ENCODE measurements at places on chromosomes 5 and 9.

DNA sequence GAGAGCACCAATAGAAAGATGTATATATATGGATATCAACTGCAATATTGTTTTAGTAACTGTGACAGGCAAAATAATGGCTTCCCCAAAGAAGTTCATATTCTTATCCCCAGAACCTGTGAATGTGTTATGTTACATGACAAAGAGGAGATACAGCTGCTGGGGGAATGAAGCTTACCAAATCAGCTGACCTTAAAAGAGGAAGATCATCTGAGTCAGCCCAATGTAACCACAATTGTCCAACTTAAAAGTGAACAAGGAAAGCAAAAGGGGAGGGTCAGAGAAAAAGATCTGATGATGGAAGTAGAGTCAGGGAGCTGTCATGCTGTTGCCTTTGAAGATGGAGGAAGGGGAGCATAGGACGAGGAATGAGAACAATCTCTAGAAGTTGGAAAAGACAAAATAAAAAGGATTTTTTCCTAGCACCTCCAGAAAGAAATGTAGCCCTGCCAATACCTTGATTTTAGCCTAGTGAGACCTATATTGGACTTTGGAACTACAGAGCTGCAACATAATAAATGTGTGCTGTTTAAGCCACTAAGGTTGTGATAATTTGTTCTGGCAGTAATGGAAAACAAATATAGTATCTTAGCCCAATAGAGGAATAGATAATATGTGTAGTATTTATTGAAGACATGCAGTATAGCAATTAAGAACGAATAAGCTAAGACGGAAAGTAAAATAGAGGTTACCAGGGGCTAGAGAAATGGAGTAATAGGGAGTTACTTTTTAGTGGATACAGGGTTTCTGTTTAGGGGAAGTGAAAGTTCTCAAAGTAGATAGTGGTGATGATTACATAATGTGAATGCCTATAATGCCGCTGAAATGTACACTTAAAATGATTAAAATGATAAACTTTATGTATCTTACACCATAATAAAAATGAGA lies 115.9 kb downstream of the PIK3R1 start:
- peak; percentile 98 for DNase-seq

DNA sequence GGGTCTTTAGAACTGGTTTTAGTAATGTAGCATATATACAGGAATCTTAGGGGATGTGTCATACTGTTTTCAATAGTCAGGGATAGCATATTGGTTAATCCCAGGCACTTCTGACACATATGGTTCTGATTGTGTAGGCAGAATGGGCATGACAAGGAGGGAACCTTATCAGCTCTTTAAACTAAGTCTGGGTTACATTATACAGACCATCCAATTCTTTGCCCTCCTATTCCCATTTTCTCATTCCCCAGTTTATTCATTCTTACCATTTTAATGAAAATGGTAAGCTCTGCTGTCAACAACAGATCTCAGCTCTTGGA lies 85.1 kb downstream of the NDUFAF2 start:
- DNase-seq, result no peak

GRCh38 chr5:134248256-134248655 lies 22.4 kb upstream of the PPP2CA start:
- peak; percentile 72 for DNase-seq

DNA sequence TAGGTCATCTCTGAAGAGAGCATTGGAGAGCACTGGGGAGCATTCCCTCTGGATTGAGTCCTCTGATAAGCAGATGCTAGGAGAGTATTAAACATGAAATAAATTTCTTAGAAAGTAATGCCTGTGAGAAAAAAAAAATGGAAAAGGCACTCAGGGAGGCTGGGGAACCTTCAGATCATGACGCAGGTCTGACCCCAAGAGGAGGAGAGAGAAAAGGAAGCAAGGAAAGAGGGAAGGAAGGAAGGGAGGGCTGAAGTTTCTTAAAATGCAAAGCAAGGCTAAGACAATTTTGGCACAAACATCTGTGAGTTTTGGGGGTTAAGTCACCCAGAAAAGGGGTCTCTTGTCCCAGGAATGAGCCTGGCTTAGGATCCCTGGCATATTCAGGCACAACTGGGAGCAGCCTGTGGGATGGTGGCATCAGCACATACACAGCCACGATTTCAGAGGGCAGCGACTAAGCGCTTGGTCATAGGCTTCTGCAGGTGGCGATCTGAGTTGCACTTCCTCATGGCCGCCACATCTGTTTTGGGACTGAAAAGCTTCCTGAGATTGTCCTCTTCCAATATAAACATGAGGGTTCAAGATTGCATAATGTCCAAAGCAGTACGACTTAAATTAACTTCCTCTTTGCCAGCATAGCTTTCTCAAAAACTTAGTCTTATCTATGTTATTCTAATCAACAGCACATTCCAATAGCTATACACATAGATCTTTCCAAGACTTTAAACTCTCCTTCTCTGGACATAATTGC lies 692.7 kb downstream of the DNAH5 start:
- peak; percentile 7 for DNase-seq

- DNase-seq, result no peak
Measured at GRCh38 chr5:152089644-152090043, 165.0 kb upstream of the GLRA1 start.

- no peak for DNase-seq
Measured at GRCh38 chr9:125549465-125549871, 157.5 kb downstream of the MAPKAP1 start.

GRCh38 chr9:108184009-108184408 lies 671.8 kb downstream of the ACTL7B start:
- DNase-seq, result no peak

- peak; percentile 50 for DNase-seq
Measured at GRCh38 chr5:146447734-146448380, 724 bp downstream of the TCERG1 start.

DNA sequence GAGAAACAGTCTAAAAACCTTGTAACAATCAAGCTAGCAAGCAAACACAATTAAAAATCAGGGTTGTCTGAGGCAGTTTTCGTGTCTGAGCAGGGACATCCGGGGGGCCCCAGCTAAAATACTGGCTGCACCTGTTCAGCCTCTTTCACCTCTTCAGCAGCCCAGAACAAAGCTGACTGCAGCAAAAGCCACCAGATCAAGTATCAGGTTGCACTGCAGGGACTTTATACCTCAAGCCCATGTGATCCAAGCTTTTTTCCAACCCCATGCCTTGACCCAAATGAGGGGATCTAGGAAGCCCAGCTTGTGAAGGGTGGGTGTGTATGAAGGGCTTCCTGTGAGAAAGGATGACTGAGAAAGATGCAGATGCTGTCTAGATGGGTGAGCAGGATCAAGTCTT lies 133.4 kb downstream of the SEMA6A start:
- no peak for DNase-seq

DNA sequence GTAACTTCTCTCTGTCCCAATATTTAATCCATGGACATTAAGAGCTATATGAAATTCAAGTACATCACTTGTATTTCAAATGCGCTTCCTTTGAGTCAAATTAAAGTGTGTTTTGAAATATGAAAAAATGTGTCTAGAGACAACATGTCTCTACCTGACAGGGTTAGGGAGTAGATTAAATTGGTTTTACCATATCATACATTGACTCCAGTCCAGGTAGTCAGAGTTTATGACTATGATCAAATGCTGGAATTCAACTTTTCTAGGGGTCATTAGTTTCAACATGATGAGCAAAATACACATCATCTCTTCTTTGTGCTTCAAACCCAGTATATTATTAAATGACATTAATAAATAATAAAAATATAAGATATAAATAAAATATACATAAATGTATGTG lies 259.2 kb downstream of the CDH10 start:
- no peak for DNase-seq

- no peak for DNase-seq
Measured at GRCh38 chr5:150848271-150848670, 1.9 kb downstream of the IRGM start.

GRCh38 chr5:80998590-80998979 lies 38.4 kb downstream of the RASGRF2 start:
- DNase-seq, result no peak

- peak; percentile 10 for DNase-seq
Measured at GRCh38 chr5:102792705-102793104, 37.6 kb downstream of the PAM start.

GRCh38 chr9:123309611-123310010 lies 41.2 kb upstream of the STRBP start:
- no peak for DNase-seq

DNA sequence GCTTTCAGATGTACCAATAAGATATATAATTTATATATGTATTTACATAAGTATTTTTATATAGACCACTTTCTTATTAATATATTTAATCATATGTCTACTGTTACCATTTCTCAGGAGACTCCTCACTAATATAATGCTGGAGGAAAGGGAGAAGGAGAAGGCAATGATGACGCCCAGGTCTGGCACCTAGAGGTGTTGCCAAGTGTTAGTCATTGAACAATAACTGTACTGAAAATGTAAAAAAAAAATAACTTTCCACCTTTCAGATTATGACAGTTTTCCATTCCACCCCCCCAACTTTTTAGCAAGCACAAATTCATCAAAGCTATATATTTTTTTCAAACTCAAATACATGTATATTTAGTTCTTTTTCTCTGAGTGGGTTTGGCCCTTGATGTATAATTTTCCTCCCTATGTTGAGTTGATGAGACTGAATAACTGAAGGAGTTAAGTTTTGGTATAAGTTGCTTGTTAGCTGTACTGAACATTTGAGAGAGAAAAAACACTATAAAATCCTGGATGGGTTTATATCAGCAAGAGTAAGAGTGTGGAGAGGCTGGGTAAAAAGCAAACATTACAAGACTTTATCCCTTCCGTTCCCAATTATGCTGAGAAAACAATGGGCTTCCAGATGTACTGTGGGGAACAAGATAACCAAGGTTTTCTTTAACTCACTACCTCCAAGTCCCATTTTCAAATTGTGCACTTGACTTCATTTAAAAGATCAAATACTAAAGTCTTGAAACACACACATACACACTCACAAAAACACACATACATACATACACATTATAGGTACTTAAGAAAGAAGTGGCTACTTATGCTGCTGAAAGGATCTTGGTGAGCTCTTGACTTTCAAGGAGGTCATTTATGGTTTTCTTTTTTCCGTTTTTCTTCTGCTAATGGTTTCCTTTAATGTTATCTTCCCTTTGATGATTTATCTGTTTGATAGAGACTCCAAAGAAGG lies 142.8 kb upstream of the IFNE start:
- DNase-seq, result no peak

DNA sequence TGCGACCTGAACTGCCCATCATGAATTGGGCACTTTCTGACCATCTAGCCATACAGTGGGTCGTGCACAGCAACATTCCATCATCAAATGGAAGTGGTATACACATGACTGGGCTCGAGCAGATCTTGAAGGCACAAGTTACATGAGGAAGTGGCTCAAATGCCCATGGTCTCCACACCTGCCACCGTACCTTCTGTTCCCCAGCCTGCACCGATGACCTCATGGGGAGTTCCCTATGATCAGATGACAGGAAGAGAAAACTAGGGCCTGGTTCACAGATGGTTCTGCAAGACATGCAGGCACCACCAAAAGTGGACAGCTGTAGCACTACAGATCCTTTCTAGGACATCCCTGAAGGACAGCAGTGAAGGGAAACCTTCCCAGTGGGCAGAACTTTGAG lies 21.8 kb downstream of the MTMR12 start:
- DNase-seq, result no peak

GRCh38 chr5:37184748-37185364 lies 64.3 kb downstream of the CPLANE1 start:
- DNase-seq, result no peak

GRCh38 chr5:174044466-174045254 lies 846 bp upstream of the NSG2 start:
- DNase-seq, result no peak

DNA sequence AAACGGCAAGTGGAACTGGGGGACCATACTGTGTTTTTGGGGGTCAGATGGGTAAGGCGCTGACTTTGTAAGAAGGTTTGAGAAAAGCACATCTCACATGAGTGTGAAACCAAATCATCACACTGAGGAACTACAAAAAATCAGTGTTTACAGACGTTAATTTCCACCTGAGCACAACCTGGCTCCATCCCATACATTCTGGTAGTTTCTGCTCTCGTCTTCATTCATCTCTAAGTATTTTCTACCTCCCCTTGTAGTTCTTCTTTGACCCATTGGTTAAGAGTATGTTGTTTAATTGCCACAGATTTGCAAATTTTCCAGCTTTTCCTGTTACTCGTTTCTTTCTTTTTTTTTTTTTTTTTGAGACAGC lies 8.9 kb upstream of the DPP7 start:
- DNase-seq, result no peak

DNA sequence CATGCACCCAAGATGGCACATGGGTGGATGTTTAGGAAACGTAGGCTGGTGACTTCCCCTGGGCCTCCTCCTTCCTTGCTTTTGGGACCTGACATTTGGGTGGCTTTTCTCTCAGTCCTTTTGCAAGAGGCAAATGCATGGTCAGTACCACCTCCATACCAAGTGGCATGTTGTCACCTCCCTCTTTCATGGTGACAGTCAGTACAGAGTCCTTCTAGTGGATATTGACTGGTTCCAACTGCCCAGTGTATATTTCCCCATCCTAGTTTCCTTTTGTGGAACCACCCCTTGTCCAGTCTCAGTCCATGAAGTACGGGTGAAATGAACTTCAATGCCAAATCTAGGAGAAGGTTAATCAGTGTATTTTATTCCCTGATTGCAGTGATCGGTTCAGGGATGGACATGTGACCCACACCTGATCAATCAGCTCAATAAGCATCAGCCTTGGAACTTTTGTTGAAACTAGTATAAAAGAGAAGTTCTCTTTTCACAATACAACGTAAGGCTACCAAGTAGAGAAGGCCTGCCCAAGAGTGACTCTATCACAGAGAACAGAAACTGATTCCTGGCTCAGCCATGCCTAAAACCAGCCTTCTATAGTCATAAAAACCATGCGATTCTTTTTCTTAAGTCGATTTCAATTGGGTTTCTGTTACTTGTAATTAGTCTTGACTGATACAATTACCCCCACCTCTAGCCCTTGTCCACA lies 143.4 kb upstream of the KLF9 start:
- DNase-seq, result peak; percentile 38

- DNase-seq, result no peak
Measured at GRCh38 chr5:1973391-1974013, 90.8 kb upstream of the IRX4 start.

DNA sequence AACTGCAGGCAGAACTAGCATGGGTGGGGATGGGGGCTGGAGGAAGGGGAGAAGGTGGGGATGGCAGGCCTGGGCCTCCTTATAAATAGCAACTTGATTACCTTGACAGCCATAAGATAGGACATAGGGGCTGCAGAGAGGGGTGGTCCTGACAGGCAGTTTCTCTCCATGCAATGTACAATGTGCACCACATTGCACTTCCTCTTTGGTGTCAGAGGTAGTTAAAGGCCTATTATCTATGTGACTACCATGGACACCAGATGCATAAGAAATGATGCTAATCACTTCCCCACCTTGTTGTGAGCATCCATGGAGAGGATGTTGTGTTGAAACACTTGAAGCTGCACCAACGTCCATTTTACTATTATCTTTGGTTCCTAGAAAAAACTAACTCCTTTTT lies 20.2 kb upstream of the SUB1 start:
- no peak for DNase-seq

DNA sequence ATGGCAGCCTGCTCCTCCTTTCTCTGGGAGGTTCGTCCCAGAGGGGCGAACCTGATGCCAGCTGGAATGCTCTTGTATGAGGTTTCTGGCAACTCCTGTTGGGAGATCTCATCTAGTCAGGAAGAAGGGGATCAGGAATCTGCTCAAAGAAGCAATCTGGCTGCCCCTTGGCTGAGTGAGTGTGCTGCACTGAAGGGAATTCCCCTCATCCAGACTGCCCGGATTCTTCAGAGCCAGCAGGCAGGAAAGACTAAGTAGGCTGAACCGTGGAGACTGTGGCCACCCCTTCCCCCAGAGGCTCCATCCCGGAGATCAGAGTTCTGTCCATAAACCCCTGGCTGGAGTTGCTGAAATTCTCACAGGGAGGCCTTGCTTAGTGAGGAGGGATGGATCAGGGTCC lies 476.0 kb downstream of the CSNK1G3 start:
- DNase-seq, result no peak

All from CD14-positive monocyte (primary cell).